ENCODE measurements at places on chromosomes 2 and 18.

DNA sequence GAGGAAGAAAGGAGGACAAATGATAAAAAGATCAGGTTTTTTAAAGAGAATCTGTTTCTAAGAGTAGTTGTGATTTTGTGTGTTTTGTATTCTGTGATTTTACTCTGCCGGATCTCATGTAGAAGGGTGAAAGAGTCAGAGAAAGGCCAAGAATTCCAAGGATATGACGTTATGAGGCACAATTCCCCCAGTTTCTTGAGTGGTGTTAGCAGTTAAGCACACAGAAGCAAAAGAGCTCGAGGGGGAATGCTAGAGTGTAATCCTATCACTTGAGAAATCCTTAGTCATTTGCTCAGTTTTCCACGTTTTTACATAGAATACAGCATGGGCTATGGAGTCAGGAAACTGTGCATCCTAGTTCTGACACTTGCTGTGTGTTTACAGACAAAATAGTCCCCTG is 34.8 kb downstream of the METTL4 start:
- DNase-seq, result no peak

DNA sequence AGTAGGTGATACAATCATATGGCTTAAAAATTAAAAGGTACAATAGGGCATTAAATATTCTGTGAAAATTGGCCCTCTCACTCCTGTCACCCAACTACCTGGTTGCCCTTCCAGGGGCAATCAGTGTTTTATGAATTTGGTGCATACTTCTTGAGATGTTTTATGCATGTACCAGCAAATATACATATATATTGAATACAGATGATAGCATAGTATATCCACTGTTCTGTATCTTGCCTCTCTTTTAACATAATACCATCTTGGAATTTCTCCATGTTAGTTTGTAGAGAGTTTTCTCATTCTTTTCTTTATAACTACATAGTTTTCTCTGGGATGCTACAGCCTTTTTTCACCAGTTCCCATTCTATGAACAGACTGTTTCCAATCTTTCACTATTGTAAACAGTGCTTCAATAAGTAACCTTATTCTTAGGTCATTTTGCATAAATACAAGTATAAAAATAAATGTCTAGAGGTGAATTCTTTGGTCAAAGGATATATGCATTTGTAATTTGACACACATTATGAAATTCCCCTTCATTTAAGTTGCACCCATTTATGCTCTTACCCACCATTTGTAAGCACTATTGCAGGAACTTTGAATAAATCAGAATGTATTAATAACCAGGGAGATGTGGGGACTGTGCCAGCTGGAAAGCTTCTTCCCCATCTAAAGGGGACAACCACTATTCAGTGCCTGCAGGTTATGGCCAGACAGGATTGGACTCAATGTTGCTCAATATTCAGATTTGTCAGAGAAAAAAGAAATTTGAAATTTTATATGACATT is 225.4 kb downstream of the STK39 start:
- DNase-seq, result no peak

DNA sequence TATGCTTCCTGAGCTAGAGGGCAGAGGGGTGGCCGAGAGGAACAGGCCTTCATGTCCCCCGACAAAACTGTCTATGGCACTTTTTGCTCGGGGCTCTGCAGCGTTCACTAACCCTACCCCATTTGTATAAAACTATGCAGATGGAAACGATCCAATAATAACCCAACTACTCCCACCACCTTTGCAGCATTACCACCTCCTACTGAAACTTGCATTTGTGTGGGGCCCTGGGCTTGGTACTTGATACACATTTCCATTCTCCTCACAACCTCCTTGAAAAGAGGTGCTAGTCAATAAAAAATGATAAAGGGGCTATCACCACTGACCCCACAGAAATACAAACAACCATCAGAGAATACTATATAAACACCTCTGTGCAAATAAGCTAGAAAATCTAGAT is 63.5 kb upstream of the FOSL2 start:
- DNase-seq, result no peak

- DNase-seq, result no peak
Measured at GRCh38 chr2:42118754-42119569, 50.2 kb upstream of the EML4 start.

GRCh38 chr18:31875301-31875700 is 67.6 kb downstream of the TRAPPC8 start:
- no peak for DNase-seq

GRCh38 chr18:45637546-45638327 is 22.5 kb downstream of the SLC14A2 start:
- DNase-seq, result no peak

- no peak for DNase-seq
Measured at GRCh38 chr2:42917425-42917927, 125.1 kb upstream of the HAAO start.

DNA sequence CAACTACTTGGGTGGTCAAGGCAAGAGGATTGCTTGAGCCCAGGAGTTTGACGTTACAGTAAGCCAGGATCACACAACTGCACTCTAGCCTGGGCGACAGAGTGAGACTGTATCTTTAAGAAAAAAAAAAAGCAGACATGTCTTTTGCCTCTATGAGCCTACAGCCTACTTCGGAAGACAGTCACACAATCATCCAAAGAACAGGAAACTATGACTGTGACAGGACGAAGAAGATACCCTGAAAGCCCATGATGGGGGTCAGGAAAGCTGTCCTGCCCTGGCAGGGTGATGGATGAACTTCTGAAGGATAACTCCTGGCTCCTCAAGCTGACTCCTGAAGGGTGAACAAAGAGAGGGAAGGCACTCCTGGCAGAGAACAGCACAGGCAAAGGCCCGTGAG is 251.7 kb upstream of the SIX2 start:
- DNase-seq, result no peak

DNA sequence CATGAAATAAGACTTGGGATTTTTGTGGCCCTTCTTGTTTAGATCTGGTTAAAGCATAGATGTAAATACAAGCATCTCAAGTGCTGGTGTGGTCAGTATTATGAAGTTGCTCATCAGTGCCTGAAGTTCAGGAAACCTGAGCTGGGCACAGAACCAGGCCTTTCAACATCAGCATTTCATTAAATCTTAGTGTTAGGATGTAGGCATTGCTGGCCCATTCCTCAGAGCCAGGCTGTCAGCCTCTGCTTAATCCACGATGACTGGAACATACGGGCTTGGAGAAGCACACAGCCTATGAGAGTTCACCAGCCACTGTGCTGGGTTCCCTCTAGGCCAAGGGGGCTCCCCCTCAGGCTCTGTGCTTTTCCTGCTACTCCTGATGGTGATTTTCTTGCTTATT is 270.2 kb downstream of the EN1 start:
- no peak for DNase-seq

- no peak for DNase-seq
Measured at GRCh38 chr18:25873833-25874232, 216.6 kb downstream of the SS18 start.

DNA sequence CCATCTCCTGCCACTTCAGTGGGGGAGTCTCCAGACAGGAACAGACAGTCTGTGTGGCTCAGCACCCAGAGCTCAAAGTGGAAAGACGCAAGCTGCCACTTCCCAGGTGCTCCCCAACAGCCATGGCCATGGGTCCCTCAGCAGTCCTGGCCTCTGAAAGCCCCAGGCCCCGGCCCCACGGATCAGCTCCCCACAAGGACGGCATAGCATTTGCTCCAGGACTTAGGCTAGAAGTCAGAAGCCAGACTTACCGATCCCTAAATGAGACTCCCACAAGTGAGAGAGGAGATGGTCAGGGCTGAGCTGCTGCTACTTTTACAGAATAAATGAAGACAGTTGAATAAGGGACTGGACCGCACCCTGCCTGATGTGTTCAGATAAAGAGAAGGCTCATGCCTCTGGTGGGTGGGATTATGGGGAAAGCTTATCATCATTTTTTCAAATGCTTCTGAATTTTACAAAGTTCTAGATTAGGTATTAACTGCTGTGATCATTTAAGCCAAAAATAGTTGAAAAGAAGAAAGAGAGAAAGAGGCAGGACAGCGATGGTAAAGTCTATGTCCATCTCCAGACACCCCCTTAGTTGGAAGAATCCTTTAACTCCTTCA is 50.5 kb downstream of the ADD2 start:
- DNase-seq, result no peak

DNA sequence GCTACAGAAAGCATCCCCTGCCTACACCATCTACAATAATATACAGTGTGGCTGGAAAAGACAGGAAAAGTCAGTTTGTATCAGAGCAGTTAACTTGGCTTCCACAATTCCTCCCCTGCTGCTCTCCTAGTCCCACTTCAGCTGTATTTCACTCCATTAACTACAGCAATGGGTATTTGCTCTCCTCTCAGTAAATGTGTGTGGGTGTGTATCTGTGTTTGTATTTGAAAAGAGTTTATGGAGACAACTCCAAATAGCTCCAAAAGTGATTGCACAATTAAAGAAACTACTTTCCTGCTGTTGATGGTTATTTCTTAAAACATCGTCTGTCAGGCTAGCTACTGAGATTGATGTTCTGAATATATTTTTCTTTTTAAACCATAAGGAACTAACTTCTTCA is 333.7 kb upstream of the FIGN start:
- no peak for DNase-seq

DNA sequence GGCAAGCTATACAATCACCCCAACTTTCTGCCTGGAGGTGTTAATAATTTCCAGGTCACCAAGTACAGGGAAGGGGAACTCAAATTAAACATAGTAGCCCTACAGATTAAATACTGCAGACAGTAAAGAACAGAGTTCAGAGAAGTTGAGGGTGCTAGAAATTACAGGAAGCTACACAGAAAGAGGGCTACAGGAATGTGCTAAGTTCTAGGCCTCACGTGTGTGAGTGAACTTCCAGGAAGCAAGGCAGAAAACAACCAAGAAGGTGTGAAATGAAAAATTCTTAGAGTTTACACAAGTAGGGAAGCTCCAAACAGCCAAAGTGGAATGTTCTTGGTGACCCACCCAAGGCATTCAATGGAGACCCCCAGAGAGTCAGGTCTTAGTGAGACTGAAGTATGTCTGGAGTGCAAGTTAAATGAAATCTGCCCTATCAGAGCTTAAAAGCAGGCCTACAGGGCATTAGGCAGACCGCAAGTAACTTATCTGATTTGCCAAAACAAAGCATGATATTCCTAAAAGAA is 58.1 kb upstream of the RNU4ATAC start:
- DNase-seq, result no peak

GRCh38 chr2:85659324-85659981 is 8.5 kb downstream of the SFTPB start:
- DNase-seq, result no peak

- no peak for DNase-seq
Measured at GRCh38 chr18:58669731-58670378, 1.4 kb upstream of the MALT1 start.

- no peak for DNase-seq
Measured at GRCh38 chr2:207048416-207048815, 109.1 kb downstream of the CPO start.

- no peak for DNase-seq
Measured at GRCh38 chr2:218015586-218016521, 13.1 kb upstream of the TNS1 start.

DNA sequence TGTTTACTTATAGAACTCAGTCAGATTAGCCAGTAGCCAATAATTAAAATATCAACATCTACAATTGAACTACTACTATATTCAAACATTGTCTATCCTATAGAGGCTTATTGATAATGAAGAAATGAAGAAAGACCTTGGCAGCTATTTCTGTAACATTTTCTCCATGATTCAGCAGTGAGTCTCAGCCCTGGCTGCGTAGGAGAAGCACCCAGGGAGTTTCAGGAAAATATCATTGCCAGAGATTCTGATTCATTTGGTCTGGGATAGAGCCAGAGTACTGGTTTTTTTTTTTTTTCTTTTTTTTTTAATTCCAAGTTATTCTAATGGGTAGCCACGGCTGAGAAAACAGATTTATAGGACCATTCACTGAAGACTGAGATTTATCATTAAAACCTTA is 404.8 kb downstream of the TXNL1 start:
- no peak for DNase-seq

DNA sequence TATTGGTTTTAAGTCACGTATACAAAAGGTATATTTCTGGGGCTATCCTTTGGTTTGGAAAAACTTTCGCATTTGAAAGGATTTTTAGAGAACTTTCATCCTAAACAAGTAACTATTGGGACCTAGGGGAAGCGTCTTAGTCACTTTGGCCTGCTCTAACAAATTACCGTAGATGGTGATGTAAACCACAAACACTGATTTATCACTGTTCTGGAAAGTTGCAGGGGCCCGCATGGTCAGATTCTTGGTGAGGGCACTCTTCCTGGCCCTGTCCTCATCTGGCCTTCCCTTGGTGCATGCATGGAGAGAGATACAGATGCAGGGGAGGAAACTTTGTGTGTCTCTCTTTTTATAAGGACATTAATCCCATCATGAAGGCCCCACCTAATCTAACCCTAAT is 49.1 kb upstream of the ANKRD62 start:
- no peak for DNase-seq

DNA sequence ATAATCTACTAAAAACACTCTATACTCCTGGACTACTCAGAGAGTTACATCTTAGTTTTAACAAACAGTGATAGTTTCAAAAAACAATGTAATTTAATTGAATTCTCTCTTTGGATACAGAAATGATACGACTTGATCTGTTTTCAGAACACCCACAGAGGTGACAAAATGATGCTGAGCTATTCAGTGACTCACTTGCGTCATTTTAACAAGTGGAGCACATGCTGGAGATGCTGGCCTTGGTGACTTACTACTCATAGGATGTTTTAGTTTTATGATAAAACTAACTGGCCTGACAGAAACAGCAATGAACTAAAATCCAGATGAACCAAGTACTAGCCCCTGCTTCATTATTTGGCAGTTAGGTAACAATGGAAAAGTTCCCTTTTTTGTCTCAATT is 101.3 kb upstream of the ITGB6 start:
- DNase-seq, result no peak

GRCh38 chr2:176140513-176141317 is 10.6 kb upstream of the HOXD4 start:
- DNase-seq, result peak; percentile 41

DNA sequence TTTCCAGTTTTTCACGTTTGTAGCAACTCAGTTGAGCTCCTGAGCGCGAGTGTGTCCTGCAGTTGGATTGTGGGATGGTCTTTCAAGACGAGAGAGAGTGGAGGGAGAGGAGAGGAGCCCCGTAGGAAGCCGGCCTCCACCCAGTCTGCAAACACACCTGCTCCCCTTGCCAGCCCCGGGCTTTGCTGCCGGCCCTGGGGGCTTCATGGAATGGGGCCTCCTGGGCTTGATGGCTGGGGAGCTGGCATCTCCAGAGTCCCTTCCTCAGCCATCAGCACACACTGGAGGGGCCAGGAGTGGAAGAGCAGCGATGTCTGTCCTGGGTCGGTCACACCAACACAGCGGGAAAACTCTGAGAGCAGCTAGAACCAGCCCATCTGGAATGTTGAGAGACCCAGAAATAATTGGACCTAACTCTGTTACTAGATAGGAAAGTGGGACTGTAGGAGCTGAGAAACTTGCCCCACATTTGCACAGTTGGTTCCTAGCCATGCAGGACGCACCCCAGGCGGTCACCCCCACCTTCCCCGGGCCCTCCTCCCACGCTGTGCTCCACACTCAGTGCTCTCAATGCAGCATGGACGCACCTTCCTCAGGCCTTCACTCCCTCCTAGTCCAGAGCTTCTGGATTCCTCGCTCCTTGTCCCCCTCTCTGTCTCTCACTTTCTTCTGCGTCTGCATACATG is 69.6 kb downstream of the PTGR3 start:
- DNase-seq, result no peak

- no peak for DNase-seq
Measured at GRCh38 chr2:187459256-187459655, 11.2 kb upstream of the CALCRL start.
